ENCODE measurements at places on chromosomes 3 and 15.
A peak's percentile ranks its signal among the peaks of the same experiment; 100 is the strongest.

GRCh38 chr3:16303037-16303575, 38.1 kb downstream of the OXNAD1 start:
- DNase-seq: no peak

GRCh38 chr3:24830230-24831152, 335.8 kb upstream of the THRB start:
- DNase-seq: peak; percentile 24

- no peak for DNase-seq
Measured at GRCh38 chr3:61580982-61581643, 19.7 kb downstream of the PTPRG start.

DNA sequence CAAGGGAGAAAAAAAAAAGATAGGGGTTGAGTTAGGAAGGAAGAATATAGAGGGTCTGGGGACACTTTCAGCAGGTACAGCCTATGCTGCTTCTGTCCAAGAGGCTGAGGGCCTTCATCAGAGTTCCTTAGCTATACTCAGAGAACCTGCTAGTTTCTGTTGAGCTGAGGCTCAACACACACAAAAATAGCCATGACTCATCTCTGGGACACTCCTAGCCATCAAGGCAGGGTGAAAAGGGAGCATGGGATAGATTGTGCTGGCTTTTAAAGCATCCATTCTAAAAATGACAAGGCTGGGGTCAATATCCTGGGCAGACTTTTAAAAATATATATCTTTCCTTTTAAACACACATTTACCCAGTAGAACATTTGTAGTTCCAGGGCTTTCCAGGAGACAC, 2.8 kb upstream of the RTP2 start:
- DNase-seq: no peak

DNA sequence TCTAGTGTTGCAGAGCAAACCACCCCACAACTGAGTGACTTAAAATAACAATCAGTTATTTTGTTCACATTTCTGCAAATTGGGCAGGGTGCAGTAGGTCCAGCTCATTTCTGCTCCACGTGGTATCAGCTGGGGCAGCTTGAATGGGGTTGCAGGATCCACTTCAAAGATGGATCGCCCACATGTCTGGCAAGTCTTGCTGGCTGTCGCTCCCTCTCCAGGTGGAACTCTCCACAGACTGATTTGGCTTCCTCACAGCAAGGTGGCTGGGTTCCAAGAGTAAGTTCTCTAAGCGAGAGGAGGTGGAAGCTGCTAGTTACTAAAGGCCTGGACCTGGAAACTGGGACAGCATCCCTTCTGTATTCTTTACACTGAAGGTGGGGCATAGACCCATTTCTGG, 213.3 kb downstream of the SLC9A9 start:
- DNase-seq: no peak

GRCh38 chr3:177495566-177495965, 298.3 kb upstream of the TBL1XR1 start:
- DNase-seq: no peak

DNA sequence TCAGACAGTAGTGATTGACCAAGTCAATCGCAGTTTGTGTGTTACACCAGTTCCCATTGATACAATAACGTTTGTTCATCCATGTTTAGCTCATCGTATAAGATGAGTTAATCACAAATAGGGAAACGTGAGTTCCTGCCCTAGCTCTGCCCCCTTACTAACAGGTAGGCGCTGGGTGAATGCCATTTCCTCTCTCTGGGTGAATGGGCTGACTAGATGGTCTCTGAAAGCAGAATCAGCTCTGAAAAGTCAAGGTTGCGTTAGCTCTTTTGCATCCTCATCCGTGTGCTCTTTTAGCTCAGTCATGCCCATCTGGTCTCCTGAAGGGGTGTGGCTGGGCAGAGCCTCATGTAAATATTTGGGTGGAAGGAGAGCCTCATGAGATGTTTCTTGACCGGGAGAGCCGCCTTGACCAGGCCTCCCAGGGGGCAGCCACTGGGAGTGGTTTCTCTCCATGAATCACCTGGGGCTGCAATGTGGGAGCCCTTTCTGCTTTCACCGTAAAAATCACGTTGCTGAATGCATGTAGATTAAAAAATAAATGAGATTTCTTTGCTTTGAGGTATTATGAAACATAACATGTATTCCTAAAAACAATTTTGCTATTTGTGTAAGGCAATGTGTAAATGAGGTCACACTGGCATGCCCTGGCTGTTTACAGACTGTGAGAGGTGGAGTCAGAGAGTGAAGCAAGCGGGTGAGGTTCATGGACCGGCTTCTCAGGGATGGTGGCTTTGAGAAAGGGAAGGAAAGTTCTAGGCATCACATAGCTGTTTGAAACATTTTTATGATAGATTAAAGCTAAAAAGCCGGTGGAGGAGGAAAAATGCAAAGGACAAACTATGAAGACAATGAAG, 108.4 kb upstream of the RASGRP1 start:
- no peak for DNase-seq

GRCh38 chr3:118742760-118743159, 291.9 kb downstream of the IGSF11 start:
- no peak for DNase-seq

GRCh38 chr3:189457631-189458412, 173.4 kb upstream of the TP63 start:
- peak; percentile 36 for DNase-seq
